ENCODE measurements at places on chromosomes 2 and 18.
A peak's percentile ranks its signal among the peaks of the same experiment; 100 is the strongest.

DNA sequence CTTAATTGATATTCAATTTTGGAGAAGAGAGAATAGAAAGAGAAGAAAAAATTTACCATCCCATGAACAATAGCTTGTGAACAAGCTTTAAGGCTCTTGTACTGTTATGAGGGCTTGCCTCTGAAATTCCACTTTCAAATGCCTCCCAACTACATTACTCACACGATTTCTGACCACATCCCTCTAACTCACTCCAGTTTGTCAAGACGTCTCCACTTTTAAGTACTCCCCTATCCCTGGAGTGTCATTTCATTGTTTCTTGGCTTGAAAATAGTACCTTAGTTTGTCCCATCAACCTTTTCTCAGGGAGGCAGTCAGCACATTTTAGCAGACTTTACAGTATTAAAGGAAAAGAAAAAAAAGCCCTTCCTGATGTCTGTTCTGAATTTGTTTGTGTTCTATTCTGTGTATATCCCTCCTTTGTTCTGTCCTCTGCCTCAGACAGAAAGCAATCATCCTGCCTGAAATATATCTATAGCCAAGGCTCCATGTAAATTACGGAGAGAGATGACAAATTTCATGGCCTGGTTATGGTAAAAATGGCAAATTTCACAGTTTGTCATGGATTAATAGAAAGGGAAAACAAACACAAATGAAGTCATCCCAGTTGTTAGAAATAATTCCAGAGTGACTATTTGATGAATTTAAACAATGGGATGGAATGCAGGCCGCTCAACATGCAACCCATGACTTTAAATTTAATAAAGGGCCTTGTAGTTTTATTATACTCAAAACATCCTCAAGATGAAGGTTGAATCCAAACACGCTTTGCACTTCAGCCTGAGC lies 228.8 kb downstream of the ETAA1 start:
- no peak for DNase-seq

GRCh38 chr2:223232896-223233295 lies 180.9 kb downstream of the KCNE4 start:
- DNase-seq = no peak

DNA sequence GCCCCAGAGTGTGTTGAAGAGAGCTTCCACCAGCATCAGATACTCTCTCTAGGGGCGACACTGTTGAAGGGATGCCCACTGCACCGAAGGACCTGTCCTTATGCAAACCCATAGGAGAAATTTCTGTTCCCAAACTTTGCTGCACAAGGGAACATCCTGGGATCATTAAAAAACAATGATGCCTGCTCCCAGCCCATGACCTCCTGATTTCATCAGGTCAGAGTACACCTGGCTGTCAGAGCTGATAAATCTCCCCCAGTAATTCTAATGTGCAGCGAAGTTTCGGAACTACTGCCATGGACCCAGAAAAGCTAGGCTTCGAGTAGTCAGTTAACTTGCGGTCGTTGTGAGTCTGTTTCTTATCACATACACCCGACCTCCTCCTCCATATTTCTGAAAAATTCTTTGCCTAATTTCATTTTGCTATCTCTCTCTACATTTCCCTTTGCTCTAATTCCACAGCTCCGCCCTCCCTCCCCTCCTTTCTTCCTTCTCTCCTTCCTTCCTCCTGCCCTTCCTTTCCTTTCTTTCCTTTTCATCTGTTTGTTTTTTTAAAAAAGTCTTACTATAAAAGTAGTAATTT lies 18.8 kb downstream of the FAM124B start:
- no peak for DNase-seq

DNA sequence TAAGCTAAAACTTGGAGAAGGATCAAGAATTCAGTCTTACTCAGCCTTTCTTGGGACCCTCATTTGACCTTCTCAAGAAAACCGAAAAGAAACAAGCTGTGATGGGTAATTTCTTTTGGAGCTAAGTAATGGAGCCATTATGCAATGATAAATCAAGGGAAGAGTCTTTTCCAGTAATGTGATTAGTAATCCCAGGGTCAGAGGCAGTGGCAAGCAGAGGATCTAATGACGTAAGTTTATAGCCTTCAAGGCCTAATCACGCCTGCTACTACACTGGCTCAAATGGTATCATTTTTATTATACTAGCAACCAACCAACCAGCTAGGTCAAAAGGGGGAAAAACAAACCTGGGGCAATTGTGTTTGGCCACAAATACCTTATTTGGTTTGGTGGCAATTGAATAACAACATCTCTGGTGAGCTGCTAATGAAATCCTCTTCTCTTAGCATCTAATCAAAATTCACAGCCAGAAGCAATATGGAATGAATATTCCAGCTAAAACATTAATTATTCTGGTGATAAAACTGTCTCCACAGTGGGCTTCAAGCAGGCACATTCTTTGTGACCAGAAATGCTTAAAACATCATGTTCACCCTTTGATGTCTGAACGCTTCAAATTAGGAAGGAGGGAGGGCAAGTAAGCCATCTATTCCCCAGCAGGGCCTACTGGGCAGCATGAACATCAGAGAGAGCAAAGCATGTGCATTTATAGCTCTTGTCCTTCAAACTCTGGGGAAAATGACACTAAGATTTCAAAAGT lies 114.9 kb upstream of the SULT1C3 start:
- DNase-seq = no peak

GRCh38 chr2:36389091-36389564 lies 33.5 kb downstream of the CRIM1 start:
- DNase-seq = no peak

DNA sequence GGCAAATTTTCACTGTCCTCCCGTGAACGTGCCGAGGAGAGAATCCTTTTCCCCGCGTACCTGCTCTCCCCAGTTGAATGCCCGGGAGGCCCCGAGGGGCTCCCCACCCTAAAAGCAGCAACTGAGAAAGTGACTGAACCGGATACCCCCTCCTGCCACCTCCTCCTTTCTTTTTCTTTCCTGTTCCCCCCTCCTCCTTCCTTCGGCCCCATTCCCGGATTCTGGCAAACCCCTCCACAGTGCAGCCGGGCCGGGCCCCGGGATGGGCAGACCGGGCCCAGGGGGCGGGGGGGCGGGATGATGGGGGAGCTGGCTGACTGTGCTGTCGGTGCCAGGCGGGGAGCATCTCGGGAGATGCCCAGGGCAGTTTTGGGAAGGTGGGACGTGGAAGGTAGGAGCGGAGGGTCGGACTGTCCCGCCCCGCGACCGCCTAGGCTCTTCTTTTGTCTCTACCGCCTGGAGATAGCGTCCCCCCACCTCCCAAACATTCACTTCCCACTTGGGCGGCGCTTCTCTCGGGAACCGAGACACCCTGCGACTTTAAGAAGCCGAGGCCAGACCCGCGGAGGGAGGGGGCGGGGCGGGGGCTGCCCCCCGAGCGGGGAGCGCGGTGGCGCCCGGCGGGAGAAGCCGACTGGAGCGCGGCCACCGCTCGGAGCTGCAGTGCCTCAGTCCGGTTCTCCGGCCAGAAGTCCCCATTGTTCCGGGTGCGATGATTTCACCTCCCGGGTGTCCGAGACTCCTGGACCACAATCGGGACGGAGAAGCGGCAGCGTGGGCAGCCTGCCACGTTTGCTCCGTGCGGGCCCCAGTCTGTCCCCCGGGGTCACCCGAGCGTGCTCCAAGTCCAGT lies 8.2 kb downstream of the DLX2 start:
- no peak for DNase-seq

- no peak for DNase-seq
These were observed 158.3 kb downstream of the KLHL29 start for GRCh38 chr2:23543302-23543701.

- no peak for DNase-seq
These were observed 48.2 kb upstream of the CNGA3 start for GRCh38 chr2:98297817-98298682.

DNA sequence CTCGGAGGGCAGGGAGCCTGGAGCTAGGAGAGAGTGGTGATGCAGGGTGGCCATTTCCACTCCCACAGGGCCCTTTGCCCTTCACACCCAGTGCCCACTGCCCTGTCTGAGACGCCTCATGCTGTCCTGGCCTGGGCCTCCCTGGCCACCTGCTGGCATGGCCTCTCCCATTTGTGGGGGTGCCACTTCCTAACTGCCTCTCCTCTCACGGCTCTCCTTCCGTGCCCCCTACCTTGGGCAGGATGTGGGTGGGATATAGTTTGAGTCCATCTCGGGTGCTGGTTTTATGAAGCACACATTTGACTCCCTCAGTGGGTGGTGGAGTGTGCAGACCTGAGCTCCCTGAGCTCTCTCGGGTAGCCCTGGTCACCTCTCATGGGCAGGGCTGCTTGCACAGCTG lies 46.0 kb downstream of the DGKD start:
- DNase-seq = no peak

GRCh38 chr18:8643326-8643878 lies 34.2 kb downstream of the RAB12 start:
- no peak for DNase-seq

- DNase-seq = no peak
These were observed 86.2 kb downstream of the COPS8 start for GRCh38 chr2:237171881-237172280.

DNA sequence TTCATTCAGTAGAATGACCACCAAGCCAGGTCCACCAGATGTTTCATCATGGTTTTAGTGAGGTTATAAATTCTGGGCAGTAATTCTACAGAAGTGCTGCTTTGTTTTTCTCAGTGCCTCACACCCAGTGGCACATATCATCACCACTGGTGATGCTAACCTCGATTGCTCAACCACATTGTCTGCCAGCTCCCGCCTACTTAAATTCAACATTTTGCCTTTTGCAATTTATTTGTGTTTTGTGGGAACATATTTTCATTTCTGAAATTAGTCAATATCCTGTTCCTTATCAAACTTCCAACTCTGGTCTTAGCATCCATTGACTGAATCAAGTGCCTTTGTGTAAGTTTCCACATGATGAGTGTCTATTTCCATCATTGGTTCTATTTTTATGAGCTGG lies 62.3 kb upstream of the TMEM178A start:
- no peak for DNase-seq

- no peak for DNase-seq
These were observed 156.7 kb downstream of the EVA1A start for GRCh38 chr2:75403991-75404428.

DNA sequence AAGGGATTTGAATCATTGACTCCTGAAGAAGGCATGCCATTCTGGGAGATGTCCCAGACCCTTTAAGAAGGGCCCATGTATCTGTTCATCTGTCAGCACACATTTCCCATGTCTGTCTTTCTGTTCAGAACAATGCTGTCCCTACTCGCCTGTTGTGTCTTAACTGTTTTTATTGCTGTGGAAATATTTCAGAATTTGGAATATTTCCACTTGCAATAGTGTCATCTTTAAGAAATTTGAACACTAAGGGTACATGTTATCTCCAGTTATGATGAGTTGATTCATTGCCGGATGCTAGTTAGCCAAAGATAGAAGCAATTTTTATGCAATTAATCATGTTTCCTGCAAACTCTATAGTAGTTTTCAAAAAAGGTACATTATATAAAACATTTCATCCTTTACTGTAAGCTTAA lies 36.9 kb upstream of the NT5C1B start:
- no peak for DNase-seq

DNA sequence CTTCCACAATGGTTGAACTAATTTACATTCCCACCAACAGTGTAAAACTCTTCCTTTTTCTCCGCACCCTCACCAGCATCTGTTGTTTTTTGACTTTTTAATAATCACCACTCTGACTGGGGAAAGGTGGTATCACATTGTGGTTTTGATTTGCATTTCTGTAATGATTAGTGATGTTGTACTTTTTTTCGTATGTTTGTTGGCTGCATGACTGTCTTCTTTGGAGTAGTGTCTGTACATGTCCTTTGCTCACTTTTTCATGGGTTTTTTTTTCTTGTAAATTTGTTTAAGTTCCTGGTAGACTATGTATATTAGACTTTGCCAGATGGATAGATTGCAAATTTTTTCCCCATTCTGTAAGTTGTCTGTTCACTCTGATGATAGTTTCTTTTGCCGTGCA lies 574.8 kb downstream of the KCNJ3 start:
- no peak for DNase-seq

DNA sequence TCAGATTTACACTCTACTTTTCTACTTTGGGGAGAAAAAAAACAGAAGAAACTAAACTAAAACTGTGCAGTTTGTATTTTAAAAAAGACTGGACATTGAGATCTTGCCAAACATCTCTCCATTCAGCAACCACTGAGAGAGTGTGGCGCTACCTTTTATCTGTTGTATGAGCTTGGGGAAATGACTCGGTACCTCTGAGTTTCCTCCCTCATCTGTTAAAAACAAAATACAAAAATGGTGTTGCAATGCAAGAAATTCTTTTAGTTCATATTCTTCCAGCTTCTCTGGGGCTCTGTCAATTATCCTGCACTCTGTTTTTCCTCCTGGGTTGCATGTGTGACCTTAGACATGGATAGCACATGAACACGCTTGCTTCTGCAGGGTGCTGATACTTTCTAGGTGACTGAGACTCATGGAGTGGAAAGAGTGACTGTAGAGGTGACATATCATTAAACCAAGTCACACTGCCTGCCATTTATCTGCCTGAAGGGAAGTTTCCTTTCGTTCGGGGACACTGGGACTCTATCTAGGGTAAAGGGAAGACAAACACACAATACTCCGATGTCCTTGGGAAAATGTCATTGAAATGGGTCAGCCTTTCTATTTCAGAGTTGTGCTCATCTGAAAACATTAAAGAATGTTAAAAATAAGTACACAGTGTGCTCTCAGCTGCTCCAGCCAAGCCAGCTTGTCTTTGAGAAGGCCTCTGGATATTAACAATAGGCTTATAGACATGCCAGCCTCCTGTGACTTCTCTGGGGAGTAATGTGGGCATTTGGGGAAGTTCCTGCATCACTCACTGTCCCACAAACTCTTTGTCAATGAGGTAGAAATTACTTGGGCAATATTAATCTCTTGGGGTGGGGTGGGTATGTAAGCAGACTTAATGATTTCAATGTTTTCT lies 91.4 kb downstream of the TRIB2 start:
- DNase-seq = no peak

DNA sequence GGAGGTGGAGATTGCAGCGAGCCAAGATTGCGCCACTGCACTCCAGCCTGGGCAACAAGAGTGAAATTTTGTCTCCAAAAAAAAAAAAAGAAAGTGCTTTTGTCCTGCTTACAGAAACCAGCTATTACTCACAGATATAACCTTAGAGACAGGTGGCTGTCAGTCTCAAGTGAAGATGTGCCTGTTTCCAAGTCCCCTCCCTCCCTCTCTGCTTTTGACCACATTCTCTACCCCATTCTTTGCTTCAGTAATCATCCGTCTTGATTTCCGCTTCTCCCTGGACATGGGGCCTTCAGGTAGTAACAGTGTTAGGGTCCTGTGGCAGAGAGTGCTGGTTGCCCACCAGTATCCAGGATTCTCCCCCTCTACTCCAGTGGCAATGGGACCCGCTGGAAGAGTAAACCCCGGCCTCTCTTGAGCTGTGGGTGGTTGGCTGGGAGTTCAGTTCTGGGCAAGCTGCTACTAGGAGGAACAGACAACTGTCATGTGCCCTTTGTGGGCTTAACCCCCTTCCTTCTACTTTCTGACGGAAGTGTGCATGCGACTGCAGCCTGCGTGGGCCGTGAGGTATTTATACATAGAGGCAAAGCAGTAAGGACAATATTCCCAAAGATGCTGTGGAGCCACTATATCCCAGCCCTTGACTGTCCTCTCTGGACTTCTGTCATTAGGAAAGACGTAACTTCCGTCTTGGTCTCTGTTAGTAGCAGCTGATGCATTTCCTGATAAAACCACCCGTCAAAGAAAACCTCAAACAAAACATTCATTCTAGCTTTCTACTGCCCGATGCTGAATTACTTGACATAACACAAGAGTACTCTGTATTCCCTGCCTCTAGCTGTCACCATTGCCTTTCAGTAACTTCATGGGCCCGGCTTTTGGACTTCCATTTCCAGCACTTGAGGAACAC lies 17.8 kb downstream of the PDCL3 start:
- peak; percentile 14 for DNase-seq

GRCh38 chr18:463827-464541 lies 36.5 kb downstream of the COLEC12 start:
- no peak for DNase-seq
